Stomach (tissue), 19 donors: ENCODE measurements at places on chromosomes 1 and 21. TPM values are rescaled to one million over a fixed set of nuclear protein-coding genes. Genes with fewer than 3 reads are reported as not detected.

TDRD10 gene
- 1.7 TPM for total RNA-seq

SHISAL2A gene
- total RNA-seq: not detected

FCAMR gene
- total RNA-seq: not detected

FAM131C gene
- total RNA-seq: not detected

DNA sequence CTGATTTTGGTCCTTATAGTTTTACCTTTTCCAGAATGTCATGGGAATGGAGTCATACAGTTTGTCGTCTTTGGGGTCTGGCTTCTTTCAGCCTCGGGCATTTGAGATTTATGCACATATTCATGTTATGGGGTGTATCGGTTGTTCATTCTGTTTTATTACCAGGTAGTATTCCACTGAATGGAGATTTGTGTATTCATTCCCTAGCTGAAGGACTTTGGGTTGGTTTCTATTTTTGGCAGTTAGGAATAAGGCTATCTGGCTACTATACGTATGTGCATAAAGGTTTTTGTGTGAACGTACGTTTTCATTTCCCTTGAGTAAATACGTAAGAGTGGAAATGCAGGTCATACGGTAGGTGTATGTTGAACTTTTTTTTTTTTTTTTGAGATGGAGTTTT is 65.1 kb downstream of the ACTL8 start:
- no peak for DNase-seq
- no peaks in the 10 kb centered on the region for H3K4me1 ChIP-seq
- H3K27ac ChIP-seq: no peak overlapping the region

DNA sequence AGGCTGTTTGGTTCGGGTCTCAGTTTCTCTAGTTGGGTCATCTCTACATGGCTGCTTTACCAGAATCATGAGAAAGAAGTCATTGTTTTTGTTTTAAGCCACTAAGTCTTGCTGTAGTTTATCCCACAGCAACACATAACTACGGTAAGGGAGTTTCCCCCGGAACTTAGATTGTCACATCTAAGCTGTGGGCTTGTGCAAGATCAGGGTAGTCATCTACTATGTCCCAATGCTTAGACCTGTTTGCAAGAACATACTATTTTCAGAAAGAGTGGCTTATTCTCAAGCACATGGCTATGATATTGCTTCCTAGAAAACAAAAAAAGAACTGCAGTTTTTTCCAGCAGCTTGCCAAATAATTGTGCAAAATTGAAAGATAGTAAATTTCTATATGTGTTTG is 18.0 kb upstream of the OLIG2 start:
- DNase-seq: no peak
- H3K27me3 ChIP-seq: no peaks in the 10 kb centered on the region
- no peaks in the 10 kb centered on the region for H3K36me3 ChIP-seq

GRCh38 chr1:198620951-198621824 is 17.7 kb upstream of the PTPRC start:
- H3K27me3 ChIP-seq: no peaks in the 10 kb centered on the region
- H3K27ac ChIP-seq: peak overlapping the region; percentile 47
- no peak overlapping the region for H3K4me3 ChIP-seq
- H3K36me3 ChIP-seq: no peaks in the 10 kb centered on the region
- DNase-seq: peak; percentile 65

DNA sequence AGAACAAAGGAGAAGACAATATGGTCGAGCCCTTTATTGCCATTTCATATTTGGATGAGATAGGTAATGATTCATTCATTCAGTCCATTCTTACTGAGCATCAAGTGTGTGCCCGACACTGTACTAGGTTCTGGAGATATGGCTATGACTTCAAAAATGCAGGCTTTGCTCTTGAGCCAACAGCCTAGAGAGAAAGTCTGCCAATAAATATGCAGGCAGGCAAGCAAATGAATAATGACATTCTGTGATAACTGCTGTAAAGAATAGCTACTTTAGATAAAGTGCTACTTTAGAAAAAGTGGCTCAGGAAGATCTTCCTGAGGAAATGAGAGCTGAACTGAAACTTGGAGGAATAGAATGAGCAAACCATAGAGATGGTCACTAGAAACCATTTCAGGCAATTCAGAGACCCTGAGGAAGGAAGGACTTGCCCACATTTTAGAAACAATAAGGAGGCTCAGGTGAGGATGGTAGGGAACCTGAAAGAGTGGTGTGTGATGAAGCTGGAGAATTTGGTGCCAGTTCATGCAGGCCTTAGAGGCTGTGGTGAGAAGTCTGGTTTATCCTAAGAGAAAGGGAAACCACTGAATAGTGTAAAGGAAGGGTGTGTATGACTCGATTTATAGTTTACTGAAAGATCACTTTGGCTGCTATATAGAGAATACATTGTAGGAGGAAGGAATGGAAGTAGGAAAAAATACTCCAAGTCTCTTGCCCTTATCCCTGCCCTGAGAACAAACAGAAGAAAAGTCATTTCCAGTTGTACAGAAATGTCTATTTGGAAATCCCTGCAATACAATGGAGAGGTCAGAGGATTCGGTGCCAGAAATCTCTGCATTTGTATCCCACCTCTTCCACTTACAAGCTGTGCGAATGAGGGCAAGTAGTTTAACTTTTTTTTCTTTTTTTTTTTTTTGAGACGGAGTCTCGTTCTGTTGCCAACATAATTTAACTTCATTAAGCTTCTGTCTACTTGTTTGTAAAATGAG is 167.9 kb downstream of the VPS13D start:
- no peak for DNase-seq
- H3K4me3 ChIP-seq: no peak overlapping the region
- no peaks in the 10 kb centered on the region for H3K27me3 ChIP-seq
- no peak overlapping the region for H3K27ac ChIP-seq
- peaks cover 38% of the 10 kb centered on the region for H3K36me3 ChIP-seq

GRCh38 chr21:45548711-45549491 is 6.7 kb upstream of the SLC19A1 start:
- DNase-seq: no peak
- H3K27ac ChIP-seq: no peak overlapping the region
- H3K4me1 ChIP-seq: peaks cover 21% of the 10 kb centered on the region
- no peak overlapping the region for H3K4me3 ChIP-seq
- no peaks in the 10 kb centered on the region for H3K36me3 ChIP-seq

GRCh38 chr1:100799548-100799947 is 80.0 kb downstream of the VCAM1 start:
- no peak overlapping the region for H3K27ac ChIP-seq
- DNase-seq: no peak
- H3K4me1 ChIP-seq: no peaks in the 10 kb centered on the region
- no peak overlapping the region for H3K4me3 ChIP-seq
- H3K36me3 ChIP-seq: no peaks in the 10 kb centered on the region
- H3K27me3 ChIP-seq: no peaks in the 10 kb centered on the region

DNA sequence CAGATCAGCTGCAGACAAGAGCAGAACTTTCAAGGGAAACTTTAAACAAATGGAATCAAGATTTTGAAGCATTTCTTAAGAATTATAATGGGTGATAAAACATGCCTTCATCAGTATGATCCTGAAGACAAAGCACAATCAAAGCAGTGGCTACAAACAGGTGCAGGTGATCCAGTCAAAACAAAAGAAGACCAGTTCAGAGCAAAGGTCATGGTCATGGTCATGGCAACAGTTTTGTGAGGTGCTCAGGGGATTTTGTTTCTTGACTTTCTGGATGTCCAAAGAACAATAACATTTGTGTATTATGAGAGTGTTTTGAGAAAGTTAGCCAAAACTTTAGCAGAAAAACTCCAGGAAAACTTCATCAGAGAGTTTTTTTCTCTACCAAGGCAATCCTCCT is 681.7 kb upstream of the PTBP2 start:
- H3K27me3 ChIP-seq: no peaks in the 10 kb centered on the region
- no peaks in the 10 kb centered on the region for H3K36me3 ChIP-seq
- H3K4me3 ChIP-seq: no peak overlapping the region
- no peak overlapping the region for H3K27ac ChIP-seq

- no peak for DNase-seq
- no peaks in the 10 kb centered on the region for H3K36me3 ChIP-seq
- no peaks in the 10 kb centered on the region for H3K27me3 ChIP-seq
These were observed 80.7 kb downstream of the DMRTA2 start for GRCh38 chr1:50342525-50342924.

DNA sequence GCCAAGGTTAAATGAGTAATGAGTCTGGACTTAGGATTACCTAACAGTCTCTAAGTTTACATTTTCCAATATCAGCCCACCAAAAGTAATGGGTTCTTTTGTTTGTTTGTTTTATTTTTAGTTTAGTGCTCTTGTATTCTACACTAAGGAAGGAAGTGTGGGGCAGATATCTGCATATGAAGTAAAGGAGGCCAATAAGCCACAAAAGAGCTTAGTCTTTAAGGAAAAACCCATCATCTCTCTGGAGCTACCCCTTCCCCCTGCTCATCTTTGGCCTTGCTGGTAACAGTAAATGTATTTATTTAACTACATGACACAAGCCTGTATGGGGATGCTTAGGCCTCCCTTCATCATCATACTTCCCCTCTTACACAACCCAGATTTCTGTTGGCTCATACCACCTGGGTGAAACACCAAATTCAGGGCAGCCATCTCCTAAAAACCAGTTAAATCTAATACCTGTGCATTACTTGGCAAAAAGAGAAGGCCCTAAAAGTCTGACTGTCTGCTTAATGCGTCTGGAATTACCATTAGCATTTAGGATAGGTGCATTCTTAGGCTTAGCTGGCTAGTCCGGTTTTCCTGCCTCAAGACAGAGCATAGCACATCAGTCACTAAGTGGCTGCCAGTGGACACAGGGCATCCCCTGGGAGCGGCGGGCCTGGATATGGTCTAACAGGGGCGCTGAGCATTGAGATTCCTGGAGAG is 96.8 kb upstream of the ADGRL2 start:
- no peaks in the 10 kb centered on the region for H3K27me3 ChIP-seq
- H3K4me3 ChIP-seq: no peak overlapping the region
- H3K36me3 ChIP-seq: no peaks in the 10 kb centered on the region
- no peak overlapping the region for H3K27ac ChIP-seq
- DNase-seq: no peak

DNA sequence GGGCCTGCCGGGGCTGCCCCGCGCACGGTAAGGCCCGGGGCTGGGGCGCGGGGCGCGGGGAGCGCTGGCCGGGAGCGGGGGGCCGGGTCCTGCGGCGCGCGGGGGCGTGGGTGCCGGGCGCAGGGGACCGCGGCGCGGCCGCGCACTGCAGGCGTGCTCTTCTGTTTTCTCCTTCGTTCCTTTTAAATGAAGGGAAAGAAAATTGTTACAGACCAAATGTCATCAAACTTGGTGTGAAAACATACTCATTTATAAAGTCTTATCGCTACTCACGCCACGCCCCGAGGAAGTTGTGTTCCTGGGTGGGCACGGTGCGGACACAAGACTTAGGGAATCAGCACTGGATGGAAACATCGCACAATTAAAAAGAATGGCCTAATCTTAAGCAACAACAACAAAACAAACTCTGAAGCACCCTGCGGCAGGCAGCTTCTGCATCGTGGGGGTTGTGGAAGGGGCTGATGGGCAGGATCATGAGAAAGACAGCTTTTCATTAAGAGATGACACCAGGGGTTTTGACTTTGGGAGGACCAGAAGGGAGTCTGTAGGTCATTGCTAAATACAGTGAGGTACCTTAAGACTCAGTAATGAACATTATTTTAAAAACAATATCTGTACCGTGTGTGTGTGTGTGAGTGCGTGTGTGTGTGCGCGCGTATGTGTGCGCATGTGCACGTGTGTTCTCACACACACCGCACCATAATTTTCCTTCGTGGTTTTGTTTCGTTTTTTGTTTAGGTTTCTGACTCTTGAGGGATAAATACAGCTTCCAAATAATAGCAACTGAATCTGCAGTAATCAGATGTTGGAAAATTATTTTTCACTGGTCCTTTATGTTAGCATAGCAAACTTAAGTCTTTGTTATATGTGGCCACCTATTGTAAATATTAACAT is 548 bp downstream of the B3GALT5 start:
- H3K4me3 ChIP-seq: peak overlapping the region; percentile 41
- H3K4me1 ChIP-seq: peaks cover 17% of the 10 kb centered on the region
- H3K36me3 ChIP-seq: no peaks in the 10 kb centered on the region
- no peak overlapping the region for H3K27ac ChIP-seq
- peaks cover 67% of the 10 kb centered on the region for H3K27me3 ChIP-seq
- no peak for DNase-seq

GRCh38 chr1:160353223-160353622 is 10.0 kb downstream of the NCSTN start:
- no peak overlapping the region for H3K4me3 ChIP-seq
- H3K4me1 ChIP-seq: no peaks in the 10 kb centered on the region
- no peak overlapping the region for H3K27ac ChIP-seq
- no peaks in the 10 kb centered on the region for H3K27me3 ChIP-seq
